ENCODE measurements at places on chromosomes 1 and 21.

DNA sequence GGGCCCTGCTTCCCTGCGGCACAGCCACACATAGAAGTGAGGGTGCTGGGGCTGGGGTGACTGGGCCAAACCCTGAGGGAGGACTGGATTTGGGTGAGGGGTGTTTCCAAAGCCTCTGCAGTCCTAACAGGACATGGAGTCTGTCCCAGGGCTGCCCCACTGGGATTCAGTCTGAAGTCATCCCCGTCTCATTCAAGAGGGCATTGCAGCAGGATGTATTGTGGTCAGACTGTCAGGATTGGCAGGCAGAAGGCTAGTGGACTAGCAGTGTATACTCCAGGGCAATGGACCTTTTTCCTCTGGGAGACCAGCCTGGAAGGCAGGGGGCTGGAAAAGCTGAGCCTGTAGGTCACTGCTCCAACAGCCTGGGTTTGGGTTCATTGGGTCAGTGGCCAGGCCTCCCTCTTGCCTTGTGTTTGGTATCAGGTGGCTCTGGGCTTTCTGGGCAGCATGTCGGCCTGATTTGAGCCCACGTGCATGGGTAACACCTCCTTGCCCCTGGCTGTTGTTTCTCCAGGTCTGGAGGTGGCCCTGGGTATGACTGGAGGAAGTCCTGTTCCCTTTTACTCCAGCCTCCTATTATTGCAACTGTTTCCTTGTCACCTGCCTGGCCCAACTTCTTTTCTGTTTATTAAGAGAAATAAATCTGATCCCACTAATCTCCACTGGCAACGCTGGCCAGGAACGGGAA is 41.0 kb upstream of the SYNC start:
- no peak for DNase-seq

GRCh38 chr1:6035719-6036118 is 10.0 kb upstream of the KCNAB2 start:
- no peak for DNase-seq

- DNase-seq: peak; percentile 90
These were observed at the start of gene S100A10 for GRCh38 chr1:151993734-151994496. Gene S100A10 (minus strand): TSS chr1:151993859. CDS start chr1:151986230, 7,629 bp downstream.

- DNase-seq: no peak
These were observed 10.6 kb upstream of the USP1 start for GRCh38 chr1:62426237-62426636.

GRCh38 chr1:39269791-39270342 is 65.4 kb downstream of the MACF1 start:
- peak; percentile 43 for DNase-seq

DNA sequence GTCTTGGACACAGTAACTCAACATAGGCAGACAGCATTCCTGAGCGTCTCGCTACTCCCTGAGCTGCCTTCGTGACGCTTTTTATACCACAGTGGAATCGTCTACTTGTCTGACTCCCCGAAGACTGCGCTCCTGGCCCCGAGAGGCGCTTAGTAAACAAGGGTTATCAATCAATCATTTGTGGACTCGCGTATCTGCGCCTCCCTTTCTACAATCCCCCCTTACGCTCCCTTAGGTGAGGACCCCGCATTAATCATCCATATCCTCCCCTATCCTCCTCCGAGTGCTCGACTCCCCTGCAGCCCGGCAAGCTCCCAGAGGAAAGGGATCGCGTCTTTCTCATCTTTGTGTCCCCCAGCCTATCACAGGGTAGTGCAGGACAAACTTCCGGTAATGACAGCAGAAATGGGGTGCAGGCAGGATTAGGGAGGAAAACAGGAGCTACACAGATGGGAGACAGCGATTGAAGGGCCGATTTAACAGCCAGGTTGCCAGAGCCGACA is 522 bp downstream of the TMEM59 start:
- peak; percentile 23 for DNase-seq

GRCh38 chr21:41975391-41976272 is 21.8 kb upstream of the C2CD2 start:
- DNase-seq: peak; percentile 30

DNA sequence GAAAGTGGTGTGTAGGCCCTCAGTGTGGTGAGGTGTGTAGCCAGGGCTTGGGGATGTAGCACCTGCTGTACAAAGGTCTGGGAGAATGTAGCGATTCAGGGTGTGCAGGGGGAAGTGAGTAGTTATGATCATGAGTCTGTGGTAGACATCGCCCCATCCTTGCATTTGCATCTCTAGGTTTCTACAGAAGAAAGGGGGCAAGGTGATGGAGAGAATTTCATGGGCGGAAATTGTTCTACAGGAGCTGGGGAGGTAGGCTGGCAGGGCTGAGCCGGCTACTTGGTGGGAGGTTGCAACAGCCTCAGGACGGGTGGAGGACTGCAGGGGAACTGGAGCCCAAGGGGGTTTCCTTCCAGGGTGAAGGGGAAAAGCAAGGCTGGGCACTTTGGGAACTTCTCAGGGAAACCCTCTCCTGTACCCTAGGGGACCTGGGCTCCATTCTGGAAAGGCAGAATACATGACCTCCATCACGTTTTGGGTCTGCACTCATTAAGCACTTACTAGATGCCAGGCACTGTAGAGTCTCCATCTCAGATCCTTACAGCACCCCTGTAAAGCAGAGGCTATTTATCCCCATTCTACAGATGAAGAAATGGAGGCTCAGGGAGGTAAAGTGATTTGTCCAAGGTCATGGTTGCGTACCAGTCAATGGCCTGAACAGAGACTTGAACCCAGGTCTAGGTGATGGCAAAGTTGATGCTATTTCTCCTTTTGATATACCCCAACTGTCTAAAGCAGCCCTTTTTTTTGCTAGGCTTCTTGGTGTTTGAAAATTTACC is 14.5 kb upstream of the TNFRSF1B start:
- DNase-seq: no peak

DNA sequence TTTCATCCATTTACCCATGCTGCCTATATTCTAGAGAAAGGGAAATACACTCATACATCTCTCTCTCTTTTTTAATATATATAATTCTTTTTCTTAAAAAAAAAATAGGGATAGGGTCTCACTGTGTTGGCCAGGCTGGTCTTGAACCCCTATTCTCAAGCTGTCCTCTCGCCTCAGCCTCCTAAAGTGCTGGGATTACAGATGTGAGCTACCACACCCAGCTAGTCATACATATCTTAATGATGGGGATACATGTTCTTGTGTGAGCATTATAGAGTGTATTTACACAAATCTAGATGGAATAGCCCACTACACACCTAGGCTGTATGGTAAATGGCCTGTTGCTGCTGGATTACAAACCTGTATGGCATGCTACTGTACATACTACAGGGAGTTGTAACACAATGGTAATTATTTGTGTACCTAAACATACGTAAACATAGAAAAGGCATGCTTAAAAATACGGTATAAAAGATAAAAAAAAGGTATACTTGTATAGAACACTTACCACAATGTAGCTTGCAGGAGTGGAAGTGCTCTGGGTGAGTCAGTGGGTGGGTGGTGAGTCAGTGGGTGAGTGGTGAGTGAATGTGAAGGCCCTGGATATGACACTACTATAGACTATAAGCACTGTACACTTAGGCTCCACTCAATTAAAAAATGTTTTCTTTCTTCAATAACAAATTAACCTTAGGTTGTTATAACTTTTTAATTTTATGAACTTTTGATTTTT is 72.9 kb downstream of the IVNS1ABP start:
- no peak for DNase-seq

- DNase-seq: no peak
These were observed 50.4 kb upstream of the GPR37L1 start for GRCh38 chr1:202072211-202072765.

DNA sequence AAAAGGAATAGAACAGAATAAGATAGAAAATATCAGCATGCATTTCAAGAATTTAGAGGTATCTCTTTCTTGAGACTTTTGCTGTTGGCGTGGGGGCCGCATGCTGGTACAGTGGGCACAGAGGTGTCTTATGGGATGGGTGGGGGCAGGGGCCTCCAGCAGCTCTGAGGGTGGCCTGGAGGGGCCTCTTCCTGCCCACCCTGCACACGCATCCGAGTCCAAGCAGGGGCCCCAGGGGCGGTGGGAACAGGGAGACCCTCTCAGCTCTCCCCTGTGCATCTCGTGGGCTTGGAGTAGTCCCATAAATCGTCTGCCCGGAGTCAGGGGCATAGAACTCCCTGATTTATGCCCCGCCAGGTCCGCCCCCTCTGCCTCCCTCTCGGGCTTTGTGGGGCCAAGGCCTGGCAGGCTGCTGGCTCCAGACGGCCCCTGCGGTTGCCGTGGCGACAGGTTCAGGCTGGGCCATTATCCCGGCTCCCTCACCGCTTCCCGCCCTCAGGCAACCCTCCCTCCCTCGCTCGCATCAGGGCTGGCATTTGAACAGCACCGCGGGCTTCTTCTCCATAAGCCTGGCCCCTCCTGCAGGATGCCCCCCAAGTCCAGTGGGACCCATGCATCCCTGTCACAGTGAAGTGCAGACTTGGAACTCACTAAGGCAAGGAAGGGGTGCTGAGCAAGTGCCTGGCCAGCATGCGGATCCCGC is 133.2 kb upstream of the ZBTB40 start:
- no peak for DNase-seq

DNA sequence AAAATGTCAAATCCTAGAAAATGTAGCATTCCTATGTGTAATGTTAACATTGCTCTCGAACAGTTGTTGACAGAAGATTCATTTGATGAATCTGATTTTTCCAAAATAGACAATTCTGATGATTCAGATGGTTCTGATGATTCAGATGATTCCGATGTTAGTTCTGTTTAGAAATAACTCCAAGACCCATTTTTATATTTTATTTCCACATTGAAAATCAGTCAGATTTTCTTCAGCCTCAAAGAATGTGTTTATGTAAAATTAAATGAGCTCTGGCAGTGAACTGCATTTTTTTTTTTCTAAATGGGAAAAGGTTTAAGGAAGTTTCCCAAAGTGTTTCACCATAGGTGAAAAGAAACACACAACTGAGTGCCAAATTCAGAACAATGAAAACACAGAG is 136.5 kb downstream of the TSEN15 start:
- DNase-seq: no peak

GRCh38 chr1:77583483-77583882 is 99.0 kb downstream of the ZZZ3 start:
- no peak for DNase-seq

GRCh38 chr1:7962014-7962335 is 464 bp downstream of the PARK7 start:
- DNase-seq: no peak

DNA sequence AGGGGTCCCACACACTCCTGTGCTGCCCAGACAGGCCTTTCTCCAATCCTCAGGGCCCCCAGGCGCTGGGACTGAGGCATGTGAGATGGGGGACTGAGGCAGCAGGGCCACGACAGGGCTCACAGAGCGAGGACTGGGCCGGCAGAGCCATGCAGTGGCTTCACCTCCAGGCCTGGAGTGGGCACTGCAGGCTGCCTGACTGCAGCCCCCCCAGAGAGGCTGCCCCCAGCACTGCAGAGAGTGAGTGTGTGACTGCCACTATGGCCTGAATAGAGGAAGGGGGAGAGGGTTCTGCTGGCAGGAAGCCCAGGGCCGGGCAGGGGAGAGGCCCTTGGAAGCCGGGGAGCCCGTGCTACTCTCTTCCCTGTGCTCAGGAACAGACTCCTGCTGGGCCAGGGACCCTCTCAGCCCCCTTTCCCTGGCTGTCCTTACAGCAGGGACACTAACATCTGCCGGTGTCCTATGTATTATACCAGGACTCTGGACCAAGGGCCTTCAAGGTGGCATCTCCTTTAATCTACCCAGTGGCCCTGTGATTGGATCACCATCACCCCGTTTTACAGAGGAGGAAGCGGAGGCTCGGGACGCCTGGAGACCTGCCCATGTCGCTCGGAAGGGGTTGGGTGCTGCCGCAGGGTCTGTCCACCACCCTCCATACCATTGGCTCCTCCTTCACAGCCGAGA is 20.2 kb upstream of the PLEKHG5 start:
- no peak for DNase-seq

DNA sequence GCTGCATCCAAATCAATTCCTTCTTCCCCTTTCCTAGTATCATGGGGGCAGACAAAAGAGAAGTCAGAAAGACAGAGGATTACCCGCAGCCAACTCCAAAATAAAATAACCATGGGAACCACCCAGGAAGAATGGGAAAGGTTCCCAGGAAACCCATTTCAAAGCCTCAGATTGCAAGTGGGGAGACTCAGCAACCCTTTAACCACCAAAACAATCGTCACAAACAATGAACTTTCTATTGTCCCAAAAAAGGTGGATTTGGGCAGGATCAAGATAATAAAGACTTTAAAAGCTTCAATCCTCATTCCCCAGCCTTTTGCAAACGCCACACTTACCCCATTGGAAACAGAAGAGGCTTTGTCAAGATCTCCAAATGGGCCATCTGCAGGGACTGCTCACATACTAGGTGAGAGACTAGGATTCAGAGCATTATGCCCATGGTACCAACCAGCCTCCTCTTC is 5.1 kb downstream of the TIAM1 start:
- DNase-seq: no peak

Data from Caco-2 (cell line).